ENCODE measurements at places on chromosomes 12 and 14.

- DNase-seq: no peak
Measured at GRCh38 chr12:51932218-51933076, 19.1 kb upstream of the ACVR1B start.

- no peak for DNase-seq
Measured at GRCh38 chr12:89709995-89710872, 1.6 kb upstream of the ATP2B1 start.

DNA sequence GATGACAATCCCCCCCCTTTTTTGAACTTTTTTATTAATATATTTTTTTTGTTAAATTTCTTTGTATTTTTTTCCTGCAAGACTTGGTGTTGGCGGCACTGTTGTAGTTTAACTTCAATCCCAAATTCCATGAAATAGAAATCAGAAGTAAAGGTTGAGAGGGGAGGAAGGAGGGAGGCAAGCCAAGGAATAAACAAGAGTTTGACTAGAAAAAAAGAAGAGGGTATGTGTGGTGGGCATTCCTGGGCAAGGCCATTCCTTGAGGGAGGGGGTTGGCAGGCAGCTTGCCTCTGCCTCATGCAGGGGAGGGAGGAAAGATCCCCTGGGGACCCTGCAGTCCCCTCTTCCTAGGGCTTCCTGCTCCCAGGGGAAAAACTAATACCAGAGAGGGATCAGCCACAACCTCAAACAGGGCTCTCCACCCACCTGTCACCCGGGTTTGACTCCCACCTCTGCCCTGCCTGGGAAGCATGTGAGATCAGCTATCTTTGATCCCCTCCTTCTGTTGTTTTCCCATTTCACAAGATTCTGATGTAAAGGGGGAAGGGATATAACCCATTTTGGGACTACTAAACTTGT lies 519 bp upstream of the AP1G2 start:
- no peak for DNase-seq

DNA sequence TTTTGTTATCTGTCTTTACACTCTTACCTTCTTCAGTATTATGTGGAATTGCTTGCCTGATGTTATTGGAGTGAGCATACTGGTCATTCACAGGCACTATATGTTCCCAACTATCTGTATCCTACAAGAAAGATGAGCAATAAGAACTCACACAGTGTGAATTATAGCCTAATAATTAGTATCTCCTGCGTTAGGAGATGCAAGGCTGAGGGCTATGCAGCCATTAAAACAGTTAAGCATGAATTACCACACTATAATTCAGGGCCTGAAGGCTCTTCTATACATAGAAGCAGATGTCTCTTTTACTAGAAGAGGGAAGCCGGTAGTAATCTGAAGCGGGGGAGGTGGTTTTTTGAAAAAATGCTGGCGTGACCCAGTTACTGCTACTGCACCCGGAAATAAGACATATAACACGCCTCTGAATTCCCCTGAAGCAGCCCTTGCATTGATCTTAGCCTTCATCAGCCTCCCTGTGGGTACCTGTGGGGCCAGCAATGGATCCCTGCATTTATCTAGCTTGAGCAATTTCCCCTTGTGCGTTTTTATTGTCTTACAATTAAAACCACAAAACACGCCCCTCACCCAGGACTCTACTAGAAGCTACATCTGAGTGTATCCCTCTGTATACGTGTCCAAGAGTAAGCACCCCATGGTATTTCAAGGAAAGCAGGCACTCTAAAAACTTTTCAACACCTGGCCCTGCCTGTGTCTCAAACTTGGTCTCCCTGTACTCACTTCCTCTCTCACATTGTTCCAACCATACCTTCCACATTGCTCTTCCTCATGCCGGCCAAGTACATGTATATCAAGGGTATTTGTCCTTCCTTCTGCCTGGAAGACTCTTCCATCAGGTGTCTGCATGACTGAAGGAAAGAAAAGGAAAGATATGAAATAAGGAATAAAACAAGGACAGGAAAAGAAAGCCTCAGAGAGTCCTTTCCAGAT lies 210.9 kb upstream of the ARID2 start:
- no peak for DNase-seq

DNA sequence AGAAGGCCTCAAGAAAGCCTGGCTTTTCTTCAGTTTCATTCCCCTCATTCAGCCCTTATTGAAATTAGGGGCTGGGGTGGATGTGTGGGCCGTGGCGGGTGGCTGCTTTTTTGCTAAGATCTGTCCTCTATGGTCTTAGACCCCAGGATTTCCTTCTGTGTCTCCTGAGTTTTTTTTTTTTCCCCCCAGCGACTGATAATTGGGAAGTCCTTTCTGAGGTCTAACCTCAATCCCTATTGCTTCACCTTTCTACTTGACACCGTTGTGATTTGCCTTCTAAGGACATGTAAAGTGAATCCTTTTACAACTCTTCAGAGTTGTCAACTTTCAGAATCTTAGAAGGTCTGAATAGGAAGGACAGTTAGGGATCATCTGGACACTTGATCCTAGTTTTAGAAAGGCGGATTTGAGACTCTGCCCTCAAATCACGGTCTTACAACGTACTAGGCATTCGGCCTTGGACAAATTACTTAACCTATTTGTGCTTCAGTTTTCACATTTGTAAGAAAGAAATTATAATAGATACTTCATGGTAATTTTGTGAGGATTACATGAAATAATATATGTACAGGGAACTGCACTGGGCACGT lies 4.4 kb downstream of the GPR84 start:
- no peak for DNase-seq
